ENCODE measurements at places on chromosomes 11 and 22. TPM values are rescaled to one million over a fixed set of nuclear protein-coding genes. Genes with fewer than 3 reads are reported as not detected.

DNA sequence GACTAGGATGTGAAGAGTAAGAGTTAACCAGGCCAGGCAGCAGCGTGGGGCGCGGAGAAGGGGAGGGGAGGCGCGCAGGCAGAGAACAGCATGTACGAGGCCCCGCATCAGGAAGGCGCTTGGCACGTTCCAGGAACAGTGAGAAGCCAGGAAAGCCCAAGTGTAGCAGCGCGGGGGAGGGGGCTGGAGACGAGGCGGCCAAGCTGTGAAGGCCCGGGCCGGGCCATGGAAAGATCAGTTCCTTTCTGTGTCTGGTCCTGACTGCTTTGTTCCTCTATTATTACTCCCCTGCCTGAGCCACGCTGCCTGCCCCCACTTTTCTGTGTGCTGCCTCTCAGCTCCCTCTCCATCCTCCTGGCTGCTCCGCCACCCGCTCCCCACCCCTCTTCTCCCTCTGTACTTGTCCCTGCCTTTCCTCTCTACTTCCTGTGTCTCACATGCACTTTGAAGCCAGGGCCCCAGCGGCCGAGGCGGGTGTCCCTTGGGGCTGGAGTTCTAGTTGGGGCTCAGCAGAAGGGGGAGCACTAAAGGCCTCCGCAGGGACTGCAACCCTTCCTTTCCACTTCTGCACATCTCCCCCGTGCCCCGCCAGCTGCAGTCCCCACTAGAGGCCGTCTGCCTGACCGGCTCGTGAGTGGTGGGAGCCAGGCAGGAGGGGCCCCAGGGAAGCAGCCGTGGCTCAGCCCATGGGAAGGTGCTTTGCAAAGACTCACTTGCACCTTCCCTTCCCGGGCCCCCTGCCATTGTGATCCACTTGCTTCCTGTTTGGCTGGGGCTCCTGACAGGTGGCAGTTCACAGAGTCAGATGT lies 63.7 kb downstream of the PRDM11 start:
- H3K27ac ChIP-seq: peak overlapping the region; percentile 78
- peak; percentile 86 for DNase-seq
- no peaks in the 10 kb centered on the region for H3K36me3 ChIP-seq
- no peaks in the 10 kb centered on the region for H3K27me3 ChIP-seq

Gene RTN4RL2
- total RNA-seq: 0.97 TPM

Gene GGT5
- 0.29 TPM for total RNA-seq

- H3K36me3 ChIP-seq: no peaks in the 10 kb centered on the region
- no peak for DNase-seq
- no peak overlapping the region for H3K27ac ChIP-seq
- peaks cover 11% of the 10 kb centered on the region for H3K27me3 ChIP-seq
- H3K4me1 ChIP-seq: no peaks in the 10 kb centered on the region
- no peak overlapping the region for H3K4me3 ChIP-seq
Measured at GRCh38 chr22:44667276-44667675, 34.7 kb upstream of the PRR5 start.

GRCh38 chr22:27601195-27601594 lies 200.4 kb downstream of the MN1 start:
- H3K4me3 ChIP-seq: no peak overlapping the region
- H3K27me3 ChIP-seq: peaks cover 40% of the 10 kb centered on the region
- no peak for DNase-seq
- no peaks in the 10 kb centered on the region for H3K36me3 ChIP-seq
- peak overlapping the region; percentile 45 for H3K27ac ChIP-seq
- no peaks in the 10 kb centered on the region for H3K4me1 ChIP-seq

- DNase-seq: no peak
- no peaks in the 10 kb centered on the region for H3K36me3 ChIP-seq
- H3K27me3 ChIP-seq: peaks cover 47% of the 10 kb centered on the region
- H3K4me1 ChIP-seq: no peaks in the 10 kb centered on the region
Measured at GRCh38 chr22:21030621-21031544, 1.5 kb downstream of the SLC7A4 start.

DNA sequence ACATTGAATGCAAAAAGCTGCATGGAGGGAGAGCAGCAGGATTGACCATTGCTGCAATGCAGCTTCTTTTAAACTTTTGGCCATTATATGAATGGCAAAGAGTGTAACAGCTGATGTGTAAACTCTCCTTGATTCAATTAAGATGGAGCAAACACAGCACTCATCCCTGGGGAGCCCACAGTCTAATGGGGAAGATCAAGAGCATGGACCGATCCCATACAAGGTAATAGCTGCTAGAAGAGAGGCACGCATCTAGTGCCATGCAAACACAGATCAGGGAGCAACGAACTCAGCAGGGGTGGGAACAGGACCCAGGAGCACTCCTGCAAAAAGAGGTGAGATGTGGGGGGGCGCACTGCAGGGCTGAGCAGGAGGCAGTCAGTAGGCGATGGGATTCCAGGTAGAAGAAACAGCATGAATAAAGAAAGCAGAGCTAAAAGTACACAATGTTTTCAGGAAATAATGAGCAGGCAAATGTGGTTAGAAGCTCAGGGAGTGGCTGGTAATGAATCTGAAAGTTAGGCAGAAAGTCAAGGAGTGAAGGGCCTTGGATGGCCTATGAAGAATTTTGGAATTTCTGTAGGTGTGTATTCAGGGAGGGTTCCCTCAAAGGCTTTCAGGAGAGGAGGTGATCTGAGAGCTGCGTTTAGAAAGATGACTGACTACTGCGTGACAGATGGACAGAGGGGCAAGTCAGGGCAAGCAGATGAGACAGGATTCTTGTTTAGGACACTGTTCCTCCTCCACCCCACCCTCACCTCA lies 17.2 kb upstream of the BMAL1 start:
- no peaks in the 10 kb centered on the region for H3K36me3 ChIP-seq
- no peak overlapping the region for H3K4me3 ChIP-seq
- H3K27me3 ChIP-seq: peaks cover 36% of the 10 kb centered on the region
- H3K4me1 ChIP-seq: no peaks in the 10 kb centered on the region
- DNase-seq: peak; percentile 72

DNA sequence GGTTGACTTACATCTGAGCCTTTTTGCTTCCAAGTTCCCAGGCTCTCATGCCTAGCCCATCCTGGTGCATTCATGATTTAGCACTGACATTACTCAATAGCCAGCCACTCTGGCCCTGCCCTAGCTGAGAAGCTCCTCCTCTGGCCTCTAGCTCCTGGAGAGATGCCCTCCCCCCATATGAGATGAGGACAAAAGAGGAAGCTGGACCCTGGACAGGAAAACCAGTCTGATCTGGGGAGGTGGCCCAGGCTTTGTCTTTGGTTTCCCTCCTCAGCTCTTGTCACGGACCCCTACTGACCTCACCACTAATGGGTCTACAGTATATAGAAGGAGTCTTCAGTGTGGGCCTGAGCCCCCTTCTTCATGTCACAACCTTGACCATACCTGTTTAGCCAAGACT lies 3.0 kb downstream of the RHOG start:
- no peak overlapping the region for H3K27ac ChIP-seq
- H3K4me1 ChIP-seq: peaks cover 19% of the 10 kb centered on the region
- H3K36me3 ChIP-seq: peaks cover 26% of the 10 kb centered on the region
- H3K27me3 ChIP-seq: no peaks in the 10 kb centered on the region
- H3K4me3 ChIP-seq: no peak overlapping the region
- DNase-seq: no peak

Gene RIMBP3B
- not detected for total RNA-seq

Gene DYNC2H1
- total RNA-seq: 21.1 TPM

DNA sequence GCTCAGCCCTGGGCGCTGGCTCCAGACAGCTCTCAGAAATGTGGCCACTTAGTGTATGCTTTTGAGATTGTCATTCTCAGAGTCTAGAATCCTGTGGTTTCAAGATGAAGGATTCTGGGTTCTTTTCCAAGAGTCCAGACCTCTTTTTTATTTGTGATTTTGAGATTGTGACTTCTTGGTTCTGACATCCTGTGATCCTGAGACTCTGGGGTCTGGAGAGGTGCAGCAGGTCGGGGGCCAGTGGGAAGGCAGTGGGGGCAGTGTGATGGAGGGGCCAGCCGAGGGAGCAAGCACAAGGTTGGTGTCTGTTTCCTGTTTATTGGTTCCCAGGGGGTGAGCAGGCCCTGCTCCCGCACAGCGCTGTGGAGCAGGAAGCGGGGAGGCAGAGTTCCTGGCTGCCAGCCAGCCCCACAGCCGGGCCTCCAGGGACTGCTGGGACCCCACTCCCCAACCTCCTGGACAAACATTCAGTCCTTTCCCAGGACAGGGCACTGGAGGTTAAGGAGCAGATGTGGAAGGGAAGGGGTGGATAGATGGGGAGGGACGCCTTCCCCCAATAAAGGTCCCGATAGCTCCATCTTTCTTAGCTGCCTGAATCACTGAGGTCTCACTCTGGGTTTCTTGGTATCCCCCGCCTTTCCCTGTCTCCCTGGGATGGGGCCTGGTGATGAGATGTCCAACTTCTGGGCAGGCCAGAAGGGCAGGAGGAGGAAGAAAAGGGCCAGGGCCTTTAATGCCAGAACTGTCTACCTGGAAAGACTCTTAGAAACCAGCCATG lies 13.7 kb downstream of the ARHGEF17 start:
- H3K4me1 ChIP-seq: no peaks in the 10 kb centered on the region
- DNase-seq: no peak
- H3K27ac ChIP-seq: peak overlapping the region; percentile 32
- no peaks in the 10 kb centered on the region for H3K27me3 ChIP-seq

DNA sequence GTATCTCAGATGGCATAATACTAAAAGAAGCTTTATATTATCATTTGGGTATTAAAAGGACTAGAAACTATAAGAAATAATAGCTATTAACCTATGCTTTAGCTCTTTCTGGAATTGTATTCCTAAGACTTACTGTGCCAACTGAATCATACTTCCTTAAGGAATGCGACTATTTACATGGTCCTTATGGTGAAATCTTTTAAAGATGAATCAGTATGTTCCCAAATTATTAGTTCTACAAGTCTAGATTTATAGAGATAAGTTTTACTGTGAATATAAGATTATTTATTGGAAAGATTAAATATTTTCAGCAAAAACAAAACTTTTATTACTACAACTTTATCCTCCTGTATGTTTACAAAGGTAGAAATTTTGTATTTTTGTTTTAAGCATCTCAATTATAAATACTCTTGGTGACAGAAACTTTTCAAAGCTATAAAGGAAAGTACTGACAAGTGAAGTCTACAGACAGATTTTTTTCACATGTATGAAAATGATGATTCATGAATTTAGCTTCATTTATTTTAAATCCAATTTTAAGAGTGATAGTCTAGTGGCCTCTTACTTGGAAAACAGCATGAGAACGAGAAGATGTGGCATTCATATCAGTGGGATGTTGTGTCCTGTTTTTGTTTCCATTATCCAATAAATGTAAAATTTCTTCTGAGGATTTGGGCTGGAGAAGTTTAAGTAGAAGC lies 17.8 kb downstream of the KIF18A start:
- no peaks in the 10 kb centered on the region for H3K4me1 ChIP-seq
- H3K27ac ChIP-seq: no peak overlapping the region
- no peaks in the 10 kb centered on the region for H3K27me3 ChIP-seq
- no peak for DNase-seq
- no peak overlapping the region for H3K4me3 ChIP-seq

DNA sequence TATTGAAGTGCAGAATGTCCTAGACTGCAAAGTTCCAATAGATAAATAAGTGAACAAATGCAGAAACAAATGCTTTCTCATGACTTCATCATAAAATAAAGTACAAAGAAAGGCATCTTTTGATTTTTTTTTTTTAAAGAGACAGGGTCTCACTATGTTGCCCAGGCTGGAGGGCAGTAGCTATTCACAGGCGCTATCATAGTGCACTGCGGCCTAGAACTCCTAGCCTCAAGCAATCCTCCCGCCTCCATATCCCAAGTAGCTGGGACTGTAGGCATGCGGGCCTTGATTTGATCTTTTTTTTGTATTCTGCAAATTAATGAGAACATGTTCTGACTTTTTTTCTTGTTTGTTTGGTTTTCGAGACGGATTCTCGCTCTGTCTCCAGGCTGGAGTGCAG lies 2.4 kb downstream of the ARCN1 start:
- H3K4me1 ChIP-seq: no peaks in the 10 kb centered on the region
- peaks cover 16% of the 10 kb centered on the region for H3K36me3 ChIP-seq
- H3K27ac ChIP-seq: no peak overlapping the region
- no peaks in the 10 kb centered on the region for H3K27me3 ChIP-seq
- no peak for DNase-seq

Gene TUBA8
- total RNA-seq: 0.79 TPM
